ENCODE measurements at places on chromosomes 4 and X. TPM values are rescaled to one million over a fixed set of nuclear protein-coding genes. Genes with fewer than 3 reads are reported as not detected.

The ENPP6 gene
- not detected for total RNA-seq

The ZBTB33 gene
- total RNA-seq = 10.0 TPM

- ATAC-seq = no peak
Measured at GRCh38 chrX:10859353-10859752, 239.0 kb upstream of the MID1 start.

- ATAC-seq = no peak
Measured at GRCh38 chrX:20284992-20285391, 18.3 kb upstream of the RPS6KA3 start.

DNA sequence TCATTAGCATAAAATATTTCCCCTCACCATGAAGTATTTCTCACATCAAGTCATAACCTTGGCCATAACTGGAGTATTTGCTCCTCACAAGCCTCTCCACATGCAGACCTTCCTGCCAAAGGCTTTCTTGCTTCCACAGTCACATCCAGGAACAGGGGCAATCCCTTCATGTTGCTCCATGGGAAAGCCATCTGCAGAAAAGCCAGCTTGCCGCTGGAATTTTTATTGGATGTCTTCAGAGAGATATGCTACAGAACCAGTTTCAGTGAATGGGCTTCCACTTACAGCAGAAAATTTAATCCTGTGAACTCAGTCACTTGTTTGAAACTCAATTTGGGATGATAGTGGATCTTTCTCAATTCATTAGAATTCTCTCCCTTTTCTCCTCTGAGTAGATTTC is 3.2 kb upstream of the CDKN2AIP start:
- no peak for ATAC-seq

DNA sequence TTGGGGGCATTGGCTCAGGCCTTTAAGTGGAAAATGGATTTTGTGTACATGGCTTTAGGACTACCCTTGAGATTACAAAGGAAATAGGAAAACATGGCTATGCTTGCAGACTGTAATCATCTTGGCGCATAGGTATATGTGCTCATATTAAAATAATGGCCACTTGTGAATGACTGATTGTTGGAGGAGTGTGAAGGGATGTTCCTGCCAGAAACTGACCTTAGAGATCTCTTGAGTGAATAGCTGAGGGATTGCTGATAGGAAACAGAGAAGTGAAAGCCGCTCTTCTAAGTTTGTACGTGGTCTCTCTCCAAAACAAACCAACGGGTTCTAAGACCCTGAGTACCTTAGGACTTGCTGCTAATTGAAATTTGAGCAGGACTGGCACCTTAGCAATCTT is 186.0 kb downstream of the MGST2 start:
- ATAC-seq = no peak

DNA sequence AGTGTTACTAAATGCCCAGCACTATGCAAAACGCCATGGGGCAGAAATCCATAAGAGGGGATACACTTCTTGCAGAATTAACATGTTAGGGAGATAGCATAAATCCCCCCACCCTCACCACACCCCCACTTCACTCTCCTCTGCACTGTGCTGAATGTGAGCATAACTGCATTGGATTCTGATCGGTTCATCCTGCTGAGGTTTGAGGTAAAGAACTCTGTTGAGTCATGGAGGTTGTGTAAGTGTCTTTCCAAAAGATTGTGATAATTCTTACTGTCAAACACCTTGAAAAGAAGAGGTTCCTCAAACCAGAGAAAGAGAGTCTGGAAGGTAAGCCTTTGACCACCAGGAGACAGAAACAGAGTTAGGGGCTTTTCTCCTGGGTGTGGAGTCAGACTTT is 43.6 kb downstream of the RBM47 start:
- ATAC-seq = peak; percentile 42
